ENCODE measurements at places on chromosomes 2 and 18. TPM values are rescaled to one million over a fixed set of nuclear protein-coding genes. Genes with fewer than 3 reads are reported as not detected.

PIEZO2 gene
- 0.49 TPM for total RNA-seq

GRCh38 chr18:9070212-9070611, 32.3 kb upstream of the NDUFV2 start:
- no peak for DNase-seq

PSMA8 gene
- not detected for total RNA-seq

SP140 gene
- total RNA-seq: not detected

- no peak for DNase-seq
Measured at GRCh38 chr18:12318334-12318697, 10.3 kb downstream of the TUBB6 start.

GRCh38 chr2:229269941-229270340, 1.1 kb downstream of the PID1 start:
- DNase-seq: peak; percentile 31

GRCh38 chr2:145040433-145040832, 520.5 kb upstream of the ZEB2 start:
- no peak for DNase-seq

DNA sequence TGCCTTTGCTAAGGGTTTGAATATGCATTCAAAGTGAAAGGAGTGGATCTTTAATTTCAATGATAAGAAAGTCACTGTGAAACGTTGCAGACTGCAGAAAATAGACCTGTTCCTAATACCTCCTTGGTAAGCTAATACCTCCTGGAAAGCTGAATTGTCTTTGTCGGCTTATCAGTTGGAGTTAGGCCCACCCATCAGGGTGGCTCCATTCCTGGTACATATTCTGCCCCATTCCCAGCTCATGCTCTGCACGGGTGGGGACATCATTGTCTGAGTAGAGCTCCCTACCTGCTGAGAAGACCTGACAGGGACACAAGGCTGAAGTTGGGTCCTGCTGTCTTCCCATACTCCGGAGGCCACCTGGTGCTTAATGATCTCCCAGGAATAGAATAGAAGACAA, 203.3 kb downstream of the EN1 start:
- no peak for DNase-seq

GRCh38 chr2:156325688-156326525, 6.6 kb downstream of the NR4A2 start:
- no peak for DNase-seq

KIF1A gene
- total RNA-seq: not detected

CCDC68 gene
- 3.3 TPM for total RNA-seq

DNA sequence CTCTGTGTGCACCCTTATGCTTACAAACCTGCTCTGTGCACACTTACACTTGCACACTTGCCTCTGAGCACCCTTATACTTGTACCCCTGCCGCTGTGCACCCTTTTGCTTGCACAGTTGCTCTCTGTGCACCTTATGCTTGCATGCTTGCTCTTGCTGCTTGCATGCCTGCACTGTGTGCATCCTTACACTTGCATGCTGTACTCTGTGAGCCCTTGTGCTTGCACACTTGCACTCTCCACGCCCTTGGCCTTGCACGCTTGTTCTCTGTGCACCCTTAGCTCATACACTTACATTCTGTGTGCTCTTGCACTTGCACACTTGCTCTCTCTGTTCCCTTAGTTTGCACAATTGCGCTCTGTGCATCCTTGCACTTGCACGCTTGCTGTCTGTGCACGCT, 78.3 kb downstream of the GNAL start:
- no peak for DNase-seq

CNTNAP5 gene
- not detected for total RNA-seq

IKZF2 gene
- 6.0 TPM for total RNA-seq

IL36A gene
- total RNA-seq: not detected

DNA sequence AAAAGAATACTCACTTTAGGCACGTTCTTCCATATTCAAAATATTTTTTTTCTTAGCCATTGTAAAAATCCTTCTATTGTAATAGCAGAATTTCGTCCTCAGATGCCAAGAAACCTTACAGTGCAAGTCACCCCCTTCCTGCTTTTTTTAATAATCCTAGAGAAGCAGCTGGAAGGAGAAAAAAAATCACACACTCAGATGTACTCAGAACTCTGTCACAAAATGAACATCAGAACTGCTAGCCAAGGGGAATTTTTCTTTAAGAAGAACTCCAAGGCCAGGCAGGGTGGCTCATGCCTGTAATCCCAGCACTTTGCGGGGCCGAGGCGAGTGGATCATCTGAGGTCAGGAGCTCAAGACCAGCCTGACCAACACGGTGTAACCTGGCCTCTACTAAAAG, 127.3 kb upstream of the SPATS2L start:
- no peak for DNase-seq

GRCh38 chr18:5370332-5370731, 74.8 kb upstream of the ZBTB14 start:
- no peak for DNase-seq

Data from MCF 10A (cell line).